Activated CD4-positive, alpha-beta T cell treated with anti-CD3 and anti-CD28 coated beads for 24 hours (primary cell): ENCODE measurements at places on chromosomes 11 and 22.

GRCh38 chr11:113384551-113384950 is 3.0 kb upstream of the ANKK1 start:
- no peak for DNase-seq

DNA sequence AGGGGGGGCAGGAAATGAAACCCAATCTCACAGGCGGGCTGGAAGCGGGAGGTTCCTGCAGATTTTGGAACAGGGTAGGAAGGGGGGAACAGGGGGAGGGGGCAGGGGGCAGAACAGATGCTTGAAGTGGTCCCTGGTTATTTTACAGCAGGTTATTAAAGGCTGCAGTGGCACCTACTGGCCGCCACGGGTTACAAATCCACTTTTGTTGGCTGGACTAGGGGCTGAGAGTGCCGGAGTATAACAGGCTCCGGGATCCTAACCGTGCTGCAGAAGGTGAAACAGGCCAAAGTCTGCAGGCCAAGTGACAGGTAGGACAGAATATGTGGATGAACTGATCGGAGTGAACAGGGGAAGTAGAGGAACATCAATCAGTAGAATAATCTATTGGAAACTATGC is 2.5 kb downstream of the ROBO3 start:
- DNase-seq: no peak

DNA sequence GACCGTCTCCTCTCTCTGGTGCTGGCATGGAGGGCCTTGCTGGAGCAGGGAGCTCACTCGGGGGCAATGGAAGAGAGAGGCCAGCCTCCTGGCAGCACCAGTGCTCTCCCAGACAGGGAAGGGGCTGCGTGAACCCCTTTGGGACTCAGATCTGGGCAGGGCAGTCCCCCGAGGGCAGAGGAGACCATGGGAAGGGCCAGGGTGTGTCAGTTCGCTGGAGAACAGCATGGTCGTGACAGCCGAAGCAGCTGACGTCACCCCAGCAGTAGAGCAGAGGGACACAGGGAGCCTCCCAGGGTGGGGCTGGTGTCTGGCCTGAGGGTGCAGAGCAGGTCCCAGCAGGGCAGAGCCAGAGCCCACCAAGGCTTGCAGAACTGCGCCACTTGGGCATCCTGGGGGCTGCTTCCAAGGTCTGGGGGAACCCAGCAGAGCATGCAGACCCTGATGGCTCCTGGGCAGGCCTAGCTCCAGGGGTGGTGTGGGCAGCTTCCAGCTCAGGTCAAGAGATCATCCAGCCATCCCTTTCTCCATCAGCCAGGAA is 71.0 kb upstream of the KCNQ1OT1 start:
- no peak for DNase-seq

DNA sequence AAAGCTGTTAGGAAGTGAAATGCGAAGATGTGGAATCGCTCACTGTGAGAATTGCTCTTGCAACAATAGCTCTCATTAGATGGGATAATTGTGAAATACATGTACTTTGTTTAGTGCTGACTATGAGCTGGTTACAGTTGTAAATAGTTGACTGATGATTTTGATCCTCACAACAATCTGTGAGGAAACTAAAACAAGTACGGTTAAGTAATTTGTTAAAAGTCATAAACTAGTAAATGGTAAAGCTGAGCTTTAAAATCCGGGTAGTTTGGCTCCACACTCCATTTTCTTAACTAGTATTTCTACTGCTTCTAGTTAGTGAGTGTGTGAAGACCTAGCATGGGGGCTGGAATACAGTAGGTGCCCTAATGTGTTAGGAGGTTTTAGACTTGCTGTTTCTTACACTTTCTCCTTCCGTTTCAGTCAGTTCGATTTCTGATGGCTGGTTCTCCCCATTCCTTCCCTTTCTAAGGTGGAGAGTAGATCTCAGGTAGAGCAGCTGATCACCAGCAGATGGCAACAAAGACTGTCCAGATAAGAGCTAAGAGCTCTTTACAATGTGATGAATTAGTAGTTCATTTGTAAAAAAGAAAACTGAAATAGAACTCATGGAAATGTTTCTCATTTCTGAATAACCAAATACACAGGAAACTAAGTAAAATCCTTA is 16.3 kb upstream of the CYP2R1 start:
- DNase-seq: no peak

- DNase-seq: no peak
Observed at GRCh38 chr11:17922416-17922788, 90.4 kb downstream of the SERGEF start.

DNA sequence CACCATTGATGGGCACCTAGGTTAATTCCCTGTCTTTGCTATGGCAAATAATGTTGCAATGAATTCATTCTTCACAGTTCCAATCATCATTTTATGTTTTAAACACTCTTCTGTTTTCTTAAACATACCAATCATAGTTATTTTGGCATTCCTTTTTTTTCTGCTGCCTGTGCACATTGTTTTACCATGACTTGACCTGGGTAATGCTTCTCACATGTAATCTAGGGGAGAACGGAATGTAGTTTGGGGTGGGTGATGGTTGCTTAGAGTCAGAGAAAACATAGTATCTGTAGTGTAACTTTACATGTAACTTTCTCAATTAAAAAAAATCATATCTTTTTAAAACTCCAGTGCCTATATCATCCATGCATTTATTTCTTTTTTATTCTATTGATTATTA is 1945.3 kb upstream of the RAG2 start:
- DNase-seq: no peak

DNA sequence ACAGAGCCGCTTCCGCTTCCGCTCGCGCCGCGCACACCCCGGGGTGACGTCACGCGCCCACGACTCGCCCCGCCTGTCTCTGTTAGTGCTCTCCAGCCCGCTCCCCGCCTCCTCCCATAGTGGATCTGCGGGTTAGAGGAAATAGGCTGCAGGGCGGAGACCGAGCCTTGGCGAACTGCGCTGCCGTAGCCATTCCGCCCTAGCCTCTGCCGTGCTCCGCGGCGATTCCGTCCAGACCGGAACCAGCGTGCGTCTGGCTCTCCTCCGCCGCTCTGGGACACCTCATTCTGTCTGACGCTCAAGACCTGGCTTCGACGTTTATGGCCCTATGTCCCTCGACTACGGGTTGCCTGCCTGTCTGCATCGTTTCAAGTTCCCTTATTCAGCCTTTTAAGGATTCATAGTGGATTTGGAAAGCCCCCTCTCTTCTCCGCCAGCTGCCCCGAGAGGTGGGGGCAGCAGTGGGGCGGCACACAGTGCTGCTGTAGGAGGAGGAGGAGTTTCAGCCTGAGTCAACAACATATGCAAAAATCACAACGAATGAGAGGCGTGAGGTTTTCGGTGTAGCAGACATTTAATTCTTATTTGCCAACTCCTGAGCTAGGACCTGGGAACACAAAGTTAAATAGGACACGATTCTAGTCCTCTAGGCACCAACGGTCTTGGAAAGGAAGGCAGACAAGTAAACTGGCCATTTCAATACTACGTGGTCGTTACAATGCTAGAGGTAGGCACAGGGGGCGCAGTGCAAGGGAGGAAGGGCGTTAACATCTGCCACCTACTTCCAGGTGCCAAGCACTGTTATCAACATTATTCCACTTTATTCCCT is at the start of gene TAF10:
TSS of gene TAF10 (minus strand) at position 4 of the 829 bp plus-strand sequence. CDS start 27 bp downstream, outside the sequence.
- DNase-seq: peak; percentile 95

GRCh38 chr11:111444040-111444439 is 65.0 kb upstream of the POU2AF1 start:
- no peak for DNase-seq

GRCh38 chr11:76785513-76785912 is 2.4 kb downstream of the TSKU start:
- DNase-seq: no peak

- DNase-seq: no peak
Observed at GRCh38 chr11:134862587-134863195, 450.6 kb upstream of the B3GAT1 start.

GRCh38 chr11:96221244-96222070 is 121.5 kb downstream of the MAML2 start:
- no peak for DNase-seq

- no peak for DNase-seq
Observed at GRCh38 chr11:47353978-47354774, 1.7 kb upstream of the MYBPC3 start.

GRCh38 chr11:72001834-72002591 is 3.3 kb downstream of the IL18BP start:
- DNase-seq: no peak

DNA sequence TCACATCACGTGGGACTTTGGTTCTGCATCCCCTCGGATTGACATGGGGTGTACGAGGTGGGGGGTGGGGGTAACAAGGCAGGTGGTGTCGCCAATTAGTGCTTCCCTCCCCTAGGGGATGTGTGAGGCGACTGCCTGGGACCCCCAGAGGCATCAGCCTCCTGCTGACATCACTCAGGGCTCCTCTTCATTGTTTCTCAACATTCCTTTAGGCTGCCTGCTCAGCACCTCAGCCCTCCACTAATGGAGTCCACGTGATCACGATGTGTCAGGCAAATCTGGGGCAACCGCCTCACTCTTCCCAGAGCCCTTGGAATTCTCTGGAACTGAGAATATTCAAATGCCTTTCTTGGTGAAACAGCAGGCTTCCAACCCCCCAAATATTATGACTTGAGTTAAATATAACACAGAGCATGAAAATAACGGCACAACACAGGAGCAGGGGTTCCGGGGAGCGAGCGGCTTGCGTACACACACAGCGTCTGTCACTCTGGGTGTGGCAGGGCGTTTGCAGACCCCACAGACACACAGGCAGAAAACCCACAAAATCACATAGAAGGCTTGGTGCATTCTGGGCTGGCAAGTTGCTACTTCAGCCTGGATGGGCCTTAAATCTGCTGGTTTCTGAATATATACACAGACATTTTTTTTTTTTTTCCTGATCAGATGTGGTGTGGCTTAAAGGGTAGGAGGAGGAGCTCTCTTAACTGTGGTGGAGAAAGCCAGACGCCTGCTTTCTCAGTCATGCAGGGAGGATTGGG is 170.1 kb upstream of the CADM1 start:
- no peak for DNase-seq

GRCh38 chr11:103484545-103484944 is 375.3 kb downstream of the DYNC2H1 start:
- DNase-seq: no peak

GRCh38 chr22:22038178-22038880 is 55.7 kb upstream of the TOP3B start:
- DNase-seq: no peak

DNA sequence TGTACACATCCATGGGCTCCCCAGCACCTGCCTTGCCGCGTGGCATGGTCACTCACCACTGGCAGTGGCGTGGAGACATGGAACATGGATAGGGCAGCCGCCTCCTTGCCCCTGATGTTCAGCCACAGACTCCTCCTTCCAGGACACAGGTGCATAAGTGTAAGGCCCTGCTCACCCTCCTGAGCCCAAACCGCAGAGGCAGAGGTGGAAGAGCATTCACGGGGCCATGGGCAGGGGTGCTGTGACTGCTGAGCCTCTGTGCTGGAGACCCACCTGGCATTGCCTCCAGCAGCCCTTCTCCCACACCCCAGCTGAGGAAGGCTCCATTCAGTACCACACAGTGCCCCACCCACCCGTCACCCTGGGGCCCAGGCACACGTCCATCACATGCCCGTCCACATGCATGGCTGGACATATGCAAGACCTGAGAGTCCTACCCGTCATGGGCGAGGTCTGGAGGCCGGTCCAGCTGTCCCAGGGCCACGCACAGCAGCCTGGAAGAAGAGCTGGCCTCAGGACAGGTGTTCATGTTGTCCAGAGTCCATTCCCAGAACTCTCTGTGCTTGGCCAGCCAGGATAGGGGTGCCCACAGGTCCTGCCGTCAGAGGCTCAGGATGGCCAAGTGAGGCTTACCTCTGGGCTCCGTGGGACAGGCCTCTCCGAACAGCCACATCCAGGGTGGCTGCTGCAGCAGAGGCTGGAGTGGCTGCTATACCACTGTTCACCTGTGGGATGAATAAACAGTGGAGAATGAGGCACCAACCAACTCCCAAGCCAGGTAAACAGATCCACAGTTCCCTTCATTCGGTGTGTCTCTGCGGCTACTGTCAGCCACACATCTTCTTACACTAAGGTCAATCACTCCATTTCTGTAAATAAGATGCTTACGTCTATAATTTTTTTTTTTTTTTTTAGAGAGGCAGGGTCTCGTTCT is 1.7 kb upstream of the TUBGCP6 start:
- DNase-seq: no peak

DNA sequence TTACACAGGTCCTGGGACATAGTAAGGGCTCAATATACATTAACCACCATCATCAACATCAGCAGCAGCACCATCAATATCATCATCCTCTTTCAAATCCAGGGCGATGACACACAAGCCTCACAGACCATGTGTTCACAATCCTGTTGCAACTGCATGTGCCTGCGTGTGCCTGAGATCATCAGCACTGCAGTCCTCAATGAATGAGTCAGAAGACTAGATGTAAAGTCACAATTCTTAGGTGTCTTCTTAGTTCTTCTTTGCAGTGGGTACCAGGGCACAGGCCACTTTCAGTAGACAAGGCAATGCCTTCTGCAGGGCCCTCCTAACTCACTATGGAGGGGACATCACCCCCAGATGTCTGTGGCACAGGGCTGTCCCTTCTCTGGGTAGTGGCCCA is 111.1 kb downstream of the MYO18B start:
- DNase-seq: no peak

GRCh38 chr11:1892116-1892515 is 421 bp upstream of the PRR33 start:
- DNase-seq: no peak

DNA sequence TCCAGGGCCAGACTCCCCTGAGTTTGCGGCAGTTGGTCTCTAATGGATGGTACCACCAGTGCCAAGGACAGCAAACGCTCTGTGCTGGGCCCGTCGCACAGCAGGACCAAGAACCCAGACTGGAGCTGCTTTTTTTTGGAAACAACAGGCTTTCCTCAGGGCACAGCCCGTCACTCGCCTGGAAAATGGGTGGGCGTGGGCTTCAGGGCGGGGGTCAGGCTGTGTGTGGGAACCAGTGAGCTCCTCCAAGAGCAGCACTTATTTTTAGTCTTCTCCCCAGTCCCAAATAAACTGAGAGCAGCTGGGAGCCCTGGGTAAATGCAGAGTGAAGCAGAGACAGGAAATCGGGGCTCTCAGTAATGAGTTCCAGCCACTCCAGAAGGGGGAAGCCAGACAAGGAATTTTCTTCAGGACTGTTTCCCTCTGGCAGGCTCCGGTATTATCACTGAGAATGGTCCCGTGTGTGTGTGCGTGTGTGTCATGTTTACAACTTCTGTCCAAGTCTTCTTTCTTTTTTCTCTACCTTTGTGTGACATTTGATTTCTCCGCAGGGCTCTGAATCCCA is 63.0 kb downstream of the PPFIBP2 start:
- DNase-seq: no peak

DNA sequence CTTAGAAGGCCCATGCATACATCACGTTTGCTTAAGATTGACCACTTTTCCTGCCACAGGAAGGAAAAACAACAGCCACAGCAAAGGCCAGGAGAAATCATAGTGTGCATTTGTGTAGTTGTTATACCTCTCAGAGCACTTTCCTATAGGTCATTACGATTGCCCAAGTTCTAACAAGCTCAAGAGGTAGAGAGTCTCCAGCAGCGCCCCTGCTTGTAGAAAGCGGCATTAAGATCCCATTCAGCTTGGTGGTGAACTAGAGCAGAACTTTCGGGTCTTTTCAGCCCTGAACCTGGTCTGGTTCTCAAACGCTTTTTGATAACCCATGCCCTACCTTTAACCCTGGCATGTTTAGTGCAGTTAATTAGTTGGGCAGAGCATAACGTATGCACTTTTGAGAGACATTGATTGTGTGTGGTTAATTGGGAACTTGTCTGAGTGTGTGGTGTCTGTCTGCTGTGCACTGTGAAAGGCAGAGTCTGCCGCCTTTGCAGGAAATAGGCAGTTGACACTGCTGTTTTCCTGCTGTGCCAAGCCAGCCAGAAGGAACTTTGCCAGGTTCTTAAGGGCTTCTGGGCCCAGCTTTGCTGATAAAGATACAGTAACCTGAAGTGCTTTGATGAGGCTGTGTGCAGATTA is 109.9 kb upstream of the CLMP start:
- DNase-seq: no peak

GRCh38 chr22:44956840-44957767 is 52.7 kb downstream of the PHF21B start:
- no peak for DNase-seq
